Activated naive CD4-positive, alpha-beta T cell (primary cell): ENCODE measurements at places on chromosomes 16 and 17.
A peak's percentile ranks its signal among the peaks of the same experiment; 100 is the strongest.

- DNase-seq, result no peak
Observed at GRCh38 chr17:14672830-14673229, 371.9 kb downstream of the HS3ST3B1 start.

- no peak for DNase-seq
Observed at GRCh38 chr17:77572065-77572601, 386.4 kb upstream of the TNRC6C start.

DNA sequence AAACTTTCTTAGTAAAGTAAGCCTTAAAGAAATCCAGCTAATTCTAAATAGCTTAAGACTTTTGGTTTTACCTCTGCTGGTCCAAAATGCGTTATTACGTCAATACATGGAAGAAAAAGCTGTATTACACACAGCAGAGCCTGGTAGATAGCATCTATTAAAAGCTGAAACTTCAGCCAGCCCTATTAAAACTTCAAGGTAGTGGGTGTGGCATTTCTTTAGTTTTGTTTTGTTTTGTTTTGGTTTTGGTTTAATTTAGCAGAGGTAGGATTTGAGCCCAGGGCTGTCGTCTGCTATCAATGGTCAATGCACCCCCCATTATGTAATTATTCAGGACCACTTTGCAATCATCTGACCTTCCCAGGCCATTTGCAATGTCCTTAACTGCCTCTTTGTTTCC is 318.4 kb upstream of the MAF start:
- DNase-seq, result no peak

DNA sequence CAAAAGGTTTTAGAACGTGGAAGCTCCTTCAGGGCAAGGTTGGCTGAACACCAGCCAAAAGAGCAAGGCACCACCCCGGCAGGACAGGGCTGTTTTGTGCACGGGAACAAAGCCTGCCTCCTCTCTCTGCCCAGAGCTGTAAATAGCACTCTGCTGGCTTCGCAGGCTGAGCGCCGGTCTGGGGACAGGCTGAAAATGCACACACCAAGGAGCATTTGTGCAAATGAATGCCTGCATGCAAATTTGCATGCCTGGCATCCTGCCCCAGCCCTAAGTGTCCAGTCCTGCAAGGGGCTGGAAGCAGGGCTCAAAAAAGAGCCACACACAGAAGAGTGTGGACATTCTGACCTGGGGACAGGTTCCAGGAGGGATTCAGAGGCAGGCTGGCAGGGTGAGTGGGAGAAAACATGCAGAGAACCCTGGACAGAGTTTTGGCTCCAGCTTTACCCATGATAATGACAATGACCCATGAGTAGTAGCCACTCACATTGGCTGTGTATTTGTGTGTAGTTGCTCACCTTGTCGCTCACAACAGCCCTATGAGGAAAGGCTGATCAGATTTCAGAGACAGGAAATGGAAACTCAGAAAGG is 11.7 kb downstream of the ABAT start:
- no peak for DNase-seq

DNA sequence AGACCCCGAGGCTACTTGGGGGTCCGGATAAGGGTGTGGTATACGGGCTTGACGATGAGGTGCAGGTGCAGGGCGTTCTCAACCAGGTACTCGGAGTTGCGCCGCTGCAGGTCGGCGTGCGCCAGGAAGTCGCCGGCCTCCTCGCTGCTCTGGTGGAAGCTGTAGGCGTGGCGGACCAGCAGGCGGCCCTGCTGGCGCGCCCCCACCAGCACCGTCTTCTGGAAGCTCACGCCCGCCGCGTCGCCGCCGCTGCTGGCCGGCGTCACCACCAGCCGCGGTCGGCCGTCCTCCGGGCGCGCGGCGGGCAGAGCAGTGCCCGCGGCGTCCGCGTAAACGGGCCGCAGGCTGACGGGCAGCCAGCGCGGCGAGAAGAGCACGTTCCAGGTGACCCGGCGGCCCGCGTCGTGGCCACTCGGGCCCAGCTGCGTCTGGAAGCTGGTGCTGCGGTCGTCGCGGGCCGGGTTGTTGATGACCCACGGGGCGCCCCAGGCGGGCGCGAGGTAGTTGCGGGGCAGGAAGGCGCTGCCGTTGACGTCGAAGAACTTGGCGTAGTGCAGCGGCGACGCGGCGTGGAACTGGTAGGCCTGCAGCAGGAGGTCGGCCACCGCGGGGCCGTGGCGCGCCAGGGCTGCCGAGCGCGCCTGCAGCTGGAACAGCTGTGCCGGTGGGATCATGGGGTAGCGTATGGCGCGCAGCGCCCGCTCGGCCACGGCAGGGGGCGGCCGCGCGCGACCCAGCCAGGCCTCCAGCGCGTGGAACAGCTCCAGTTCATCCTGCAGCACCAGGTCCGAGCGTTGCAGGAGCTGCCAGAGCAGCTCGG is 4.8 kb downstream of the BTBD17 start:
- no peak for DNase-seq

GRCh38 chr17:65618516-65618915 is 57.1 kb upstream of the AXIN2 start:
- no peak for DNase-seq

DNA sequence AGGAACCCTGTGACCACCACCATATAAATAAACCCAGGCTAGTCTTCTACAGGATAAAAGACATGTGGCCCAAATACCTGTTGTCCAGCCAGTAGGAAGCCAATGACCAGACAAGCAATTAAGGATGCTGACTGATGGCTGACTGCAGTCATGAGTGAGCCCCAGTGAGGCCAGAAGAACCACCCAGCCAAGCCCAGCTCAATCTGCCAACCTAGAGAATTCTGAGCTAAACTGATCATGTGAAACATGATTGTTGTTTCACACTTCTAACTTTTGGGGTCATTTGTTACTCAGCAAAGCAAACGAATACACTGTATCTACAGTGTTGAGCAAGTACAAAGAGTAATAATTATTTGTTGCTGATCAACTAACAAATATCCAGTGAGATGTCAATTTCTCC is 86.4 kb downstream of the DNAH3 start:
- DNase-seq, result no peak

GRCh38 chr17:64385187-64386083 is 5.2 kb downstream of the PECAM1 start:
- no peak for DNase-seq

DNA sequence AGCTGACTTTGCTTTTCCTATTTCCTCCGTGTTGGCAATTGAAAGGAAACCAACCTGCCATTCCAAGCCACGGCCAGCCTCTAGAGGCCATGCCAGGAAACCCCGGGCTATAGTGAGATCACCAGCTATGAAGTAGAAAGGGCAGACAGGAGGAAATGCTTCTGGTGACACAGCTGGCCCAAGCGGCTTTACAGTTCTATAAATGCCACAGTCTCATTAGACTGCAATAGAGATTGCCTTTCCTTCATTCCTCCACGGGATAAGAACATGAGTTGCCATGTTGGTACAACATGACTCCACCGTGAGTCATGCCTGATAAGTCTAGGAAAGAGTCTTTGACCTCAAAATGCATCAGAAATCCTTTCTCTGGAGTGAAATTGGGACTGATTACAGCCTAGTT is 384.9 kb downstream of the GRIN2A start:
- DNase-seq, result no peak

GRCh38 chr16:85717393-85718152 is 28.8 kb upstream of the GINS2 start:
- peak; percentile 29 for DNase-seq

DNA sequence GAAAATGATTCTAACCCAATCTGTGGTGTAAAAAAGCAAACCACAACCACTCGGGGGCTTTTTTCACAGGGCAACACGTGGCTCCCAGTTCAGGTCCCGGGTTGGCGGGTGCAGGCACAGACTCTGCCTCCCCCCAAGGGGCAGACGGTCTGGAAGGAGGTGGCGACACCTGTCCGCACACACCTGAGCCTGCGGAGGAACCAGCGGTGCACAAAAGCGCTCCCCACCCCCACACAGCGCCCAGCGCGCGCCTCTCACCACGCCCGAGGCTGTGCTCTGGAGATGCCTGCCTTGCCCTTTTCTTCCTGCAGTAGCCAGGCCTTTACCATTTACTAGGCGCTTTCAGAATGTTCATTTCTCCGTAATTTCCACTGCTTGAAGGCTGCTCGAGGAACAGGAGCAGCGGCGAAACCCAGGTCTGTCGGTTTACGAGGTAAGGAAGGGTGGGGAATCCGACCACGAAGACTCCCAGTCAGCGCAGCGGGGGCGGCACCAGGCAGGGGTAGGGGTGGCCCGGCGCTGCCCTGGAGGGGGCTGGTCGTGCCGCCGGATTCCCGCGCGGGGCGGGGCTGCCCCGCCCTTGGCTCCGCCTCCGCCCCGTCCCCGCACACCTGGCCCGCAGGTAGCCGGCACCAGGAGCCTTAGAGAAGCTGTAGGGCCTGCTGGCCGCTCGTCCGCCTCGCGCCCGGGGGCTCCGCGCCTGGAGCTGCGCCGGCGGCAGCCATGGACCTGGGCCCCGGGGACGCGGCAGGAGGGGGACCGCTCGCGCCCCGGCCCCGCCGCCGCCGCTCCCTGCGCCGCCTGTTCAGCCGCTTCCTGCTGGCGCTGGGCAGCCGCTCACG is at the start of gene USP43:
Gene USP43, plus strand, starts transcription at position 608 of the 842 bp plus-strand sequence. Its CDS starts 116 bp downstream, at position 724.
- no peak for DNase-seq

GRCh38 chr17:4444782-4445473 is 11.2 kb downstream of the SPNS3 start:
- no peak for DNase-seq

- DNase-seq, result no peak
Observed at GRCh38 chr16:73735018-73735417, 561.6 kb upstream of the PSMD7 start.

- DNase-seq, result peak; percentile 50
Observed at GRCh38 chr16:67029254-67030096, 526 bp downstream of the CBFB start.

DNA sequence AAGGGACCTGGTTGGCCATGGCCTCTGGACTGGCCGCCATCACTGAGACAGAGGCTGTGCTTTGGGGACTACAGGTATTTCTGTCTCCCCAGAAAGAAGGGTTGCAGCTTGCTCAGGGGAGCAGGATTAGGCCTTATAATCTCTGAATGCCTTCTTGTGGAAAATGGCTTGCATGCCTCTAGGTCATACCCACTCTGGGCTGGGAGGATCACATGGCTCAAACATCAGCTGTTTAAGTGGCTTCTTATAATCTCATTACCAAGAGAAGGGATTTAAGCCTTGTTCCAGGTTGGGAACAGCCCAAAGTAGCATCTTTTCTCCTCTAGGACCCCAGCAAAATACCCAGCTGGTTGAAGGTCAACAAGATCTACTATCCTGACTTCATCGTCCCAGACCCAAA is 19.1 kb downstream of the LIG3 start:
- DNase-seq, result no peak
